Activated CD4-positive, alpha-beta T cell treated with anti-CD3 and anti-CD28 coated beads for 24 hours (primary cell): ENCODE measurements at places on chromosomes 5 and 9.
A peak's percentile ranks its signal among the peaks of the same experiment; 100 is the strongest.

GRCh38 chr9:91532325-91532724 is 108.7 kb upstream of the NFIL3 start:
- no peak for DNase-seq

- no peak for DNase-seq
These were observed 68.3 kb upstream of the RETREG1 start for GRCh38 chr5:16685069-16685468.

- peak; percentile 49 for DNase-seq
These were observed 89.0 kb upstream of the MAP1B start for GRCh38 chr5:72018143-72018803.

DNA sequence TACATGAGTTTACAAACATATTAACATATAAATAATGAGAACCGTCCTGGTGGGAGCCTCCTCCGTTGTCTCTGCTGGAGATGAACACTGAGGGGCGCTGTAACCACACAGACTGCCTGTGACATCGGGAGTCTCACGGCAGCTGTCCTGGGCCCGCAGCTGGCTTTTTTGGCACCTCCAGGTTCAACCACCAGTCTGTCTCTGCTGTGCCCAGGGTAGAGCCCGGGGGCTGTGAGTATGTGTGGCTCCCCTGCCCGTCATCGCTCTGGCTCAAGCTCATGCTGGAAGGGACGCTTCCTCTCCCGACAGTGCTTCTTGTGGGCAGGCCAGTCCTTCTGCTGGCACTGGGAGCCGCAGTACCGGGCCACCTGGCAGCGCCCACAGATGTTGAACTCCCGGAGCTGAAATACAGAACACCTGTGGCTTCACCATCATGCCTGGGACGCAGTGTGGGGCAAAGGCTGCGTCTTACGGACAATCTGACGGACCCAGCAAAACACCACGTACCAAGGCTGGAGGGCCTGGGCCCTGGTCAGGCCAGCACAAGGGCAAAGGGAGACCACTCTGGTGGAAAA is 3.6 kb upstream of the DPH7 start:
- DNase-seq: no peak

DNA sequence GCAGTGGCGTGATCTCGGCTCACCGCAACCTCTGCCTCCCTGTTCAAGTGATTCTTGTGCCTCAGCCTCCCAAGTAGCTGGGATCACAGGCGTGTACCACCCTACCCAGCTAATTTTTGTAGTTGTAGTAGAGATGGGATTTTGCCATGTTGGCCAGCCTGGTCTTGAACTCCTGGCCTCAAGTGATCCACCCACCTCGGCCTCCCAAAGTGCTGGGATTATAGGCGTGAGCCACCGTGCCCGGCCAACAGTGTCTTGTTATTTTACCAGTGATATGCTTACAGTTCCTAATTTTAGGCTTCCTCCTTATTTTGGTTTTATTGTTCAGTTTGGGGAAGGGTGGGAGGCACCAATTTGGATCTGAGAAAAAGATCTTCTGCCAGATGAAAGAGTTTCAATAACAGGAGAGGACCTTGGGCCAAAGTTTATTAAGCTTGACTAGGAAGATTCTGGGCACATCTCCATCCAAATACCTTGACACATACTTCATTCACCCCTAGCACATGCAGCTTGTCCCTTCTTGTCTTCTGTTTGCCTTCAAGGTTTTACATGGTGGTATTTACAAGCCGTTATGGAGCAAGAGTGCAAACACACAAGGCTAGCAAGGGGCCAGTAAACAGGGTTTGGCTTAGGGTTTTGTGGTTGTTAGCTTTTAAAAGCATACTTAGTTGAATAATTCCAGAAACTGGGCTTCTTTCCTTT is 168.1 kb upstream of the DMRT1 start:
- DNase-seq: no peak

DNA sequence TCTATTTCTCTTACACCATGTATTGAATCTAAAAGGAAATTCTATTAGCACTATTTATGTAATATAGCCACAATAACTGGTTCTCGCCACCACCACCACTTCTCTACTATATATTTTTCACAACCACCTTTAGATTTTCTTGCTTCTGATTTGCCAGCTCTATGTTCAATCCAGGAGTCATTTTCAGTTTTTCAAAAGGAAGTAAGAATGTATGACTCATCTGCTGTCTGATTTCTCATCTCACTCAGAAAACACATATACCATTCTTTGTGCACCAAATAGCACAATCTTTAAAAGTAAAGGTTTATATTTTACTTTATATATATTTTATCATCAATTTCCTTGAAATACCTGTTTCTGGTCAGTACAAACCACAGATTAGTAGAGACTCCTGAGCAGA is 1127.5 kb downstream of the TAF11L14 start:
- DNase-seq: no peak

DNA sequence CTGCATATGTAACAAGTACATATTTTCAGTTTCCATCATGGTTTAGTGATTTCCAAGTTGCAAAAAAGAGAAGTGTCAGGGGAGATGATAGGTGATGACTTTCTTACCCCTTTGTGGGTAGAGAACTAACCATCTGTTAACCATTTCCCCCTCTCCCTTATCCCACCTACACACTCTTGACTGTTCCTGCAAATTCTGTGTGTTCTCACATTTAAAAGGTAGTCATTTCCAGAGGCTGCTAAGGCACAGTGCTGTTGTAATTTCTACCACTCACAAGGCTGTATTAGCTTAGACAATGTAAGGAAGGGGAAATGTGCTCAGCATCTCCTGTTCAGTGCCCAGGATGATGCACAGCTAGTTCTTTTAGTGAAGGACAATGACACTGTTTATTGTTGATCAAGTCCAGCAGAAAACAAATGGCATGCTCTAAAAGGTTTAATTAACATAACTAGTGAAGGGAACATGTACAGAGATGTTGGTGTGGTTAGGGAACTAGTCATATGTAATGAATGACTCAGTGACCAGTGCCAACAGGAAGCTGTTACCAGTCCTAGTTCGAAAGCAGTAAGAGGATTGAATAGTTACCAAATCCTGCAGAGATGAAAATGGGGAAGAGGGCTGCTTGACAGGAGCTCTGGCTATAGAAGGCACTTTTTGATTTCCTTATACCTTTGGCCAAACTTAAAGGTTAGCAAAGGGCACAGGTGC is 165.1 kb downstream of the PLK2 start:
- DNase-seq: no peak

DNA sequence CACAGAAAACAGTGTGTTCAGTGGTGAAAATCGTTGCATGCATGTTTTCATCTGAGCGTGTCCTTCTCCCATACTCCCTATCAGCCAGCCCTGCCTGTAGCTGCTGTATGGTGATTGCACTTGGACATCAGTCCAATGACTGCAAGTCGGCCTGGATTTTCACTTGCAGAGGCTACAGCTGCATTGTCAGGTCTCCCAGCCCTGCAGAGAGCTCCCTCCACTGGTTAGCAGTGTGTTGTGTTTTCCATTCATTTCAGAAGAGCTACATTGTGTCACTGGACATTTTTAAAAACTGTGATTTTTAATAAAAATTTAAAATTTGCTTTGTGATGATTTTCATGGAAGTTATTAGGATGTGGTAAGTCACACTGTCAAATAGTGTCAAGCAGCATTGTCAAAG is 96.6 kb downstream of the SYK start:
- DNase-seq: no peak

- DNase-seq: no peak
These were observed 24.2 kb downstream of the BASP1 start for GRCh38 chr5:17241635-17242034.

DNA sequence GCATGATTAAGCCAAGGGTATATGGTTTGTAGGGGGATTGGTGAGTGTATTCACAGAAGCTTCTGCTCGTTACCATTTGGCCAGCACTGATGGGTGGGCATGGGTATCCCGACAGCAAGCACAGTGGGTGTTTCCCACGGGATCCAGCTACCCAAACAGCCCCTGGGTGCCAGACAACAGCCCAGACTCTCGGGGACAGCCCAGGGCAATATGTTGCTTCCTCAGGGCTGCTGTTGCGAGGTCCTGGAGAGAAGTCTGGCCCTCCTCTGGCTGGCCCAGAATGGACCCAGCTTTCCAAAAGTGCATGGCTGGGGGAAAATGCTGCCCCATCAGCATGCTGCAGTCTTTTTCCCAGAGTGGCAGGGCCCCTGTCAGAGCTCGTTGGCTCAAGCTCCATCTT is 247.0 kb downstream of the IRX1 start:
- no peak for DNase-seq

GRCh38 chr5:1066676-1067075 is 45.2 kb downstream of the SLC12A7 start:
- no peak for DNase-seq

DNA sequence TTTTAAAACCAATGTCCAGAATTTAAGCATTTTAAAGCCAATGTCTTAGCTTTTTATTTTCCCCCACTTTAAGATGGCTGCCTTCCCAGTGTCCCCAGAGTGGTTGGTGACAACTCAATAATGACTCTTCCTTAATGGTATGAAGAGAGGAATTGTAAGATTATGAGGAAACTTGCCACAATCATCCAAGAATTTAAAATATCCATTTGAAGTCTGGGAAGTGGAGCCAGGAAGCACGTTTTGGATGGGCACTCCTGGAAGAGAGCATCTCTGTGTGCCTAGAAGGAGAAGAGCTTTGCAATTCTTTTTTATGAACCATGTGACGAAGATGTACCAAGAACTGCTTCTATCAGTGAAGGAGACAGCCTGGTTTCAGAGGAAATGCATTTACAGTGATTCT is 11.3 kb upstream of the IGFBPL1 start:
- no peak for DNase-seq

- no peak for DNase-seq
These were observed 35.7 kb downstream of the TGFBI start for GRCh38 chr5:136064510-136064909.

GRCh38 chr5:79111960-79112702 is 522 bp downstream of the BHMT start:
- no peak for DNase-seq

GRCh38 chr9:115599898-115600297 is 481.9 kb upstream of the TNC start:
- DNase-seq: no peak

GRCh38 chr9:81737871-81738507 is 48.6 kb upstream of the TLE1 start:
- DNase-seq: no peak

GRCh38 chr5:39025456-39025855 is 48.7 kb downstream of the RICTOR start:
- no peak for DNase-seq

DNA sequence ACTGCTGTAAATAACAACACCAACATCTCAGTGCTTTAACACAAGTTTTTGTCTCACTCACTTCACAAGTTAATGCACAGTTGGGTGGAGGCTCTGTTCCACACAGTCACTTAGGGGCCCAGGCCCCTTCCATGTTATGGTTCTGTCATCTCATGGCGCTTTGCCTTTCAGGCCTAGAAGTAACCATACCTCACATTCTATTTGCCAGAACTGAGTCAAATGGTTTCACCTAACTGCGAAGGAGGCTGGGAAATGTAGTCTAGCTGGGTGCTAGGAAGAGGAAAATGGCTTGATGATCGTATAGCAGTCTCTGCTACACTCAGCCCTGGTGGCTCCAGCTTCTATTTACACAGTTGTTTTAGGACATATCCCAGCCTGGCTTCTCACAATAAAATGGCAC is 23.1 kb upstream of the MVB12B start:
- DNase-seq: no peak

DNA sequence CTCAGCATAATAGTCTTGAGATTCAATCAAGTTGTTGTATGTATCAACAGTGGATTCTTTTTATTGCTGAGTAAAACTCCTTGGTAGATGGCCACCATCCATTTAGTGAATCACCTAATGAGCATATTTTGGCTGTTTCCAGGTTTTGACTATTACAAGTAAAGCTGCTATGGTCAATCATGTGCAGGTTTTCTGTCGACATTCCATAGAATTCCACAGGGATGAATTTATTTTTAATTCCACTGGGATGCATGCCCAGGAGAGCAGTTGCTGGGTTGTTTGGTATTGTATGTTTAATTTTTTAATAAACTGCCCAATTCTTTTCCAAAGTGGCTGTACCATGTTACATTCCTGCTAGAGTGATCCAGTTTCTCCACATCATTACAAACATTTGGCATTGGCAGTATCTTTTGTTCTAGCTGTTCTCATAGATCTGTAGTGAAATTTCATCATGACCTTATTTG is 10.5 kb upstream of the S1PR3 start:
- no peak for DNase-seq

- no peak for DNase-seq
These were observed 7.4 kb upstream of the PPP3R2 start for GRCh38 chr9:101601904-101602765.

GRCh38 chr5:80399526-80400239 is 8.2 kb upstream of the ZFYVE16 start:
- no peak for DNase-seq

DNA sequence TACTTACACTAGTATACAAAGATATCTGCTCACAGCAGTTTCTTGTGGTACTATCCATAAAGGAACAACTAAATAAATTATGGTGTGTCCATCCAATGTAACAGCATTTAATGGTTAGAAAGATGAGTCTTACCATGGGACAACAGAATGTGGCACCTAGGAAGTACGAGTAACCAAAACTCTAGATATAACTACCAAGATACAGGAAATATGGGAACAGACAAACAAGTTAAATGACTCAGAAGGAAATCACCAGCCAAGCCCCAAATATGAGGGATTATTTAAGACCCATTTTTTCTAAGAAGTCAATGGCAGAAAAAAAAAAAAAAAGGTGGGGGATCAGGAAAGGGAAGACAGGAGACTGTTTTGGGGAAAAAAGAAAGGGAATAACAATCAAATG is 294.8 kb downstream of the PRELID2 start:
- no peak for DNase-seq

DNA sequence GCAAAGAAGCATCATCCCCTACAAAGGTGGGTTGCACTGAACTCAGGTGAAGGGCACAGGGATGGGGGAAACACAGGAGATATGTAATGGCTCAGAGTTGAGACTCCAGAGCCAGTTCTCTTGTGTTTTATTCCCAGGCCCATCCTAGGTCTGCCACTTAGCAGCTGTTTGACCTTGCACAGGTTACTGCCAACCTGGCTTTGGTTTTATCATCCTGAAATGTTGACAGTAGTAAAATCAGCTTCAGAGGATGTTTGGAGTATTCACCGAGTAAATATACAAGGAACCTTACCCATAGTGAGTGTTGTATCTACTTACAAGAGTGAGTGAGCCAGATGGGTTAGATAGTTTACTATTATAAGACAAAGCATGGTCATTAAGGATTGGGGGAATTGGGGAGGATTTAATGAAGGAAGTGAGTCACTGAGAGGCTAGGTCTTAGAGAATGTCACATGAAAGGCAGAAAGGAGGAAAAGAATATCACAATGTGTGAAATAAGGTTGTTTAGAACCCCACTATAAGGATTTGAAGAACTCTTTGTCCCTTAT is 141.3 kb downstream of the MAN2A1 start:
- DNase-seq: no peak

GRCh38 chr9:117707561-117707960 is 3.4 kb downstream of the TLR4 start:
- no peak for DNase-seq

- no peak for DNase-seq
These were observed 271.5 kb downstream of the CDK5RAP2 start for GRCh38 chr9:120308495-120308894.

- no peak for DNase-seq
These were observed 192.7 kb upstream of the NR4A3 start for GRCh38 chr9:99628849-99629620.
